MG63 (cell line): ENCODE measurements at places on chromosomes 7 and 10.

DNA sequence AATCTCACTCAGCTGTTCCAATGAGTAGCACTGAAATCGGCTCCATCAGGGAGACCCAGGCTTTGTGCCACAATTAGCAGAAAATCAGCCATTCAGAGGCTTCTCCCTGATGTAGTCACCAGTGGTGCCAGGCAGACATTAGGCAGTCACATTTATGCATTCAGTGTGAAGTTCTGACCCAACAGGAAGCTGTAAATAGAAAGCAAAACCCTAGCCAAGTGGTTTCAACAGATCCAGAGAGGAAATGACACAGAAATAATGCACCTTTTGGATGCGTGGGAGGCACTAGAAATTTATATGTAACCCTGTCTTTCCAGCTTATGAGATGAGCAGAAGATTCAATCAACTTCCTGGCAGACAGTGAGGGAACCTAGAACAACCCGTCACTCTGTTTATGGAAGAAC lies 186.4 kb downstream of the PDE1C start:
- DNase-seq = peak; percentile 76

DNA sequence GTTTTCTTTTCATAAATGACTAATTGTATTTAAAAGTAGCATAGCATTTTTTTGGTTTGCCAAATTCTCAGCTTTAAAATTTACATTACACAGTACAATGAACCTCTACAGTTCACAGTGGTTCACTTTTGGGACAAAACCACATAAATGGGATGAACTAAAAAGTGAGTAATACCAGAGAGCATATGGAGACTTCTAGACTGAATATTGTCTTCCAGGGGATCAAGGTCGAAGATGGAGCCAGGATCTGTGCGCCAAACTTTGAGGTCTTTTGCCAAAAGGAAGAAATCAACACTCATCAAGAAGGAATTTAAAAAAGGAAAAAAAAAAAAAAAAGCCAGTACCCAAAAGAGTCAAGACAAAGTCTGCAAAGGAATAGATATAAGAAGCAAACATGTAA lies 87.5 kb downstream of the NEBL start:
- DNase-seq = peak; percentile 26

GRCh38 chr7:42227541-42227935 lies 9.5 kb downstream of the GLI3 start:
- DNase-seq = no peak

GRCh38 chr7:130490888-130491804 lies 739 bp upstream of the MEST start:
- no peak for DNase-seq

DNA sequence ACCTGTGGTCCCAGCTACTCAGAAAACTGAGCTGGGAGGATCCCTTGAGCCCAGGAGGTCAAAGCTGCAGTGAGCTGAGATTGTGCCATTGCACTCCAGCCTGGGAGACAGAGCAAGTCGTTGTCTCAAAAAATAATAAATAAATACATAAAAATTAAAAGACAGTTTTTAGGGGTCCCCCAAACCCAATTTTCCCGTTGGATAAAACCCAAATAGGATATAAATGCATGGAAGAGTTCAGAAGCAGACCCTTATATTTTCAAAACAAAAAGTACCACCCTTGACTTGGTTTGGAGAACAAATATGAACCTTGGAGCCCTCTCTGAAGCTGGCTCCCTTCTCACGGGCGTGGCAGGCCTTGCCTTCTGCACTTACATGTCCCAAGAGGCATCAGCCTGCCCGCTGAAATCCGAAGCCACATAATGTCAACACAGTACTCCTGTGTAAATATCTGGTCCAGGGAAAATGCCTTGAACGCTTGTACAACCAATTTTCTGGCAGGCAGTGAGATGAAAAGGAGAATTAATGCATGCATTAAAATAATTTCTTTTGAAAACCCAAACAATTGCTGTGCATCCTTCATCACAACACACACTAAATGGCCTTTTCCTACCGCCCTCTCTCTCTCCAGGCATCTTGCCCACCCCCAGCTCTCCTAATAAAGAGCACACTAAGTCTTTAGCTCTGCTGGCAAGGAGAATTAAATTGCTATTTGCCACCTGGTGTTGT lies 46.4 kb upstream of the PARD3 start:
- peak; percentile 12 for DNase-seq
